ENCODE measurements at places on chromosomes 5 and 9.

DNA sequence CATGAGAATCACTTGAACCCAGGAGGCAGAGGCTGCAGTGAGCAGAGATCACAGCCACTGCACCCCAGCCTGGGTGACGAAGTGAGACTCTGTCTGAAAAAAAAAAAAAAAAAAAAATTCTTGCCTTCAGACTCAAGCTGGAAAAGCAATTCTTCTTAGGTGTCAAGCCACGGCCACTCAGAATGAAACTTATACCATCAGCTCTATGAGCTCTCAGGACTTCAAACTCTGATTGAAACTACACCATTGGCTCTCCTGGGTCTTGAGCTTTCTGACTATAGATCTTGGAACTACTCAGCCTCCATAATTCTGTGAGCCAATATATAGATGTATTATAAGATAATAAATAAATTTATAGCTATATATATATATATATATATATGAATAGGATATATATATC is 12.9 kb upstream of the FGF10 start:
- DNase-seq = no peak

GRCh38 chr5:67149951-67150523 is 46.6 kb downstream of the CD180 start:
- DNase-seq = no peak

- no peak for DNase-seq
These were observed 83.9 kb downstream of the BARX1 start for GRCh38 chr9:93871286-93871685.

- DNase-seq = no peak
These were observed 6.8 kb downstream of the SLC36A1 start for GRCh38 chr5:151454166-151454565.

DNA sequence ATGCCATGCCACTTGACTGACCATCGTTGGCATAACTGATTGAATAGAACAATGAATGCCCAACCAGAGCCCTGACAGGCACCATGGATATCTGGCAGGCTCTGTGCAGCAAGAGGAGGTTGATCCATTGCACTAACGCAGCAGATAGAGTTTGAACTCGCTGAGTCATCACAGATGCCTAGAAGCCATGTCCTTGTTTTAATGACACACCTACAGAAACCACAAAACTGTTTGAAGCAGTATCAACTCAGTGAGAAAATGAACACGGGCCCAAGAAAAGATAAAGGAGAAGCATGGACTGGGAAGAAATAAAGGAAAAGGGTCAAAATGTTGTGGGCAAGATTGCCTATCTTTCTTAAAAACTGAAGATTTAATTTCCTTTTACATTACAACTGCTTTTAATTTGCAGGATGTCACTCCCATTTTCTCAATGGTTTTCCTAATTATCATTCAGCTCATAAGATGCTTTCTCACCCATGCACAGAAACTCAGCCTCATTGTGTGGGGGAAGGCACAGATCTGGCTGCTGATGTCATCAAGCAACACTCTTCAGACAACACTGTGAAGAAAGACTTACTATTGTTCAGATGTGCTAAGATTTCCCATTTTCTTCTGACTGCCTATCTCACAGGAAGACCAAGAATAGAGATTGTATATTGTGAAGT is 129.0 kb downstream of the PIK3R1 start:
- no peak for DNase-seq

GRCh38 chr9:137046088-137046787 is at the start of gene NPDC1:
Gene NPDC1, minus strand, starts transcription at chr9:137046177. Its CDS starts 188 bp downstream, at chr9:137045989.
- DNase-seq = peak; percentile 56

GRCh38 chr9:125646217-125646616 is 60.8 kb downstream of the MAPKAP1 start:
- no peak for DNase-seq

- DNase-seq = no peak
These were observed 164.5 kb downstream of the TMEM38B start for GRCh38 chr9:105858877-105859276.

DNA sequence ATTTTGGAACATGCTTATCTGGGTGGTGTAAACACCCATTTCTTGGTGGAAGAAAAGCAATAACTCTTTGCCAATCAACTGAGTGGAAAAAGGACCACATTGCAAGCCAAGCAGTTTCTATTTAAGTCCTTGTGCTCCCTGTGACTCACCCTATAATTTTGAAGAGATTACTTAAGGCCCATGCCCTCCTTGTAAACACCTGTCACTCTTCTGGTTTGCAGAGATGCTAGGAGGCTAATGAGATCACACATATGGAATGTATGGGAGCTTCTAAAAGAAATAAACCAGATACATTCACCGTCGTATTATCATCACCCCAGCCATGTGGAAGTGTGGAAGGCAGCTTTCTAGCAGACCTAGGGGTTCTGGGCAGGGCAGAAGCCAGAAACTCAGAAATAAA is 337.1 kb downstream of the GADD45G start:
- no peak for DNase-seq

GRCh38 chr5:64680289-64680688 is 10.0 kb upstream of the SHISAL2B start:
- no peak for DNase-seq

DNA sequence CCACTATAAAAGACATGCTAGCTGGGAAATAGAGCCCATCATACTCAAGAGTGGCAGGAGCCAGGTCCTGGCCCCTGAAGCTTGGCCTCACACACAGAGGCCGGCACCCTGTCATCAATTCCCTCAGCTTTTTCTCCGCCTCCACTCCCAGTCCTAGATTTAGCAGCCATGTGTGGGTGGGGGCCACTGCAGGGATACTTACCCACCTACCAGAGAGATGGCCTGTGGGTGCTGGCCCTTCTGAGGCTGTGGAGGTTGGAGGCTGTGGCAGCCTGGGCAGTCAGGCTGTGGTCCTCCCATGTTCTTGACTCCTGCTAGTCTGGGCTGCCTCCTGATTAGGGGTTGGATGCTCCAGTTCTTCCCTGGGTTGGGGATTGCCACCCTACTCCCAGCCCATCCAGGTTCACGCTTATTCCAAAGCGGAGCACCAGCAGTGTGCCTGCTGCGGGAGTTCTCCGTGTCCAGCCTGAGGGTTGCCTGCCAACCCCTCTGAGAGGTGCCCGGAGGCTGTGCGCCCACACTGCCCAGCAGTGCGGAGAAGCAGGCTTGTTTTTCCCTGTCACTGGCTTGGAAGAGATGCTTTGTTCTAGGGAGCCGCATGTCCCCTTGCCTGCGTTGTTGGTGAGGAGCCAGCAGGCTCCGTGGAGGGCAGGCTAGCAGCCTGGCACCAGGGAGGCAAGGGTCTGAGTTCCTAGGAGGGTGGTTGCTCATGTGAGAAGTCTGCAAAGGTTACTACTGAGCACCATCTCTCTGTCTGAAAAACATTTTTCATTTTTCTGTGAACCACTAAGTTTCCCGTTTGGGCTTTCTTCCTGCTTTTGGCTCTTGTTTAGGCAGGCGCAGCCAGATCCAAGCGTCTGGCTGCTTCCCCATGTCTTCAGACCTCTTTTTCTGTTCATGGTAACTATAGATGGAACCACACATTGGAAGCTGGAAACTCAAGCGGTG is 7.5 kb downstream of the SLC22A5 start:
- no peak for DNase-seq

DNA sequence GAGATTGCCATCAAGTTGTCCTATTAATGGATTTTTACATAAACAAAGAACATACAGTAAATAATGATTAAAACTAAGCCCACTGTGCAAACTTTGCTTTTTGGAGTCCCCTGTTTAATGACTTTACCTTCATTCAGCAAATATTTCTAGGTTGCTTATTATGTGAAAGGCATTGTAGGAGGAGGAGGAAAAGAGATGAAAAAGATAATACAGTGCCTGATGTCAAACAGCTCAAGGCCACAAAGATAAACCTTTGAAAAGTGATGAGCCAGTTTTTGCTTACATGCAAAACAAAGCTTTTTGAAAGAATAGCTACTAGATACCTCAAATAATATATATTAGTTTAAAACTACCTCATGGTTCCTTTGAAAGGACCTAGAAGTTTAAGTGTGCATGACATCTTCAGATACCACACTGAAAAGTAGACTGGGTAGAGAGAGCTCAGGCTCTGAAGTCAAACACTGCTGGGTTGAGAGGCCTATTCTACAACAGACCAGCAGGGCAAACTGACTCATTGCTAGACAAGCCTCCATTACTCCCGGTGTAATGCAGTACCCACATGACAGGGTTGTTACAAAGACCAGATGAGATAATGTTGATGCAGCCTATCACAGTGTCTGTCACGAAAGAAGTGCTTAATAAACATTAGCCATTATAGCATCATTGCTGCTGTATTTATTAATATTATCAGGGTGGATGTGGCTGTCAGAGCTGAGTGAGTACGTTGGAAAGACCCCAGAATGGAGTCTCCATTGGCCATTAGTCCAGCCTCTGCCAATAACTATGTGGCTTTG is 11.8 kb downstream of the DEPDC1B start:
- DNase-seq = no peak

DNA sequence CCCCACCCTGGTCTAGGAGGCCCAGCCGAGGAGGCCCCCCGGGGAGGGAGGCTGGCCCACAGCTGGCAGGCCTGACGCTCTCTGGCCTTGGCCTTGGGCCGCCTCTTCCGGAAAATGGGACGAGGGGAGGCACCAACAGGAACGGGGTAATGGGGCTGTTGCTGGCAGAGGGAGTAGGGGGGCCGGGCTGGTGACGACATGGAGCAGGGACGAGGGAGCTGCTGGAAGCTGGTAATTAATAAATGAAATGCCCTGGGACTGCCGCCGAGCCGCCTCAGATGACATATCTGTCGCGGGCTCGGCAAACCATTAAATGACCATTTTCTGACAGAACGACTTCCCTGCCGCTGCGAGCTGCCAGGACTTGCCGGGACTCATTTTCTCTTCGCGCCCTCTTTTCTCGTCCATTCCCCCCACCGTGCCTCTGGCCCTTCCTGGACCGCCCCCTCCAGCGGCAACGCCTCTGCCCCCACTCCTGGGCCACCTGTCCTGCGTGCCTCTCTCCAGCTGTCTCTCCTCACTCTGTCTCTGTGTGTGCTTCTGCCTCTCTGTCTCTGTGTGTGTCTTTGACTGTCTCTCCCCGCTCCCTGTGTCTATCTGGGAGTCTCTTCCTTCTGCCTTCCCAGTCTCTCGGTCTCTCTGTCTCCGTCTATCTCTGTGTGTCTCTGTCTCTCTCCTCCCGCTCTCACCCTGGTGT is 215.7 kb downstream of the PAX5 start:
- no peak for DNase-seq

DNA sequence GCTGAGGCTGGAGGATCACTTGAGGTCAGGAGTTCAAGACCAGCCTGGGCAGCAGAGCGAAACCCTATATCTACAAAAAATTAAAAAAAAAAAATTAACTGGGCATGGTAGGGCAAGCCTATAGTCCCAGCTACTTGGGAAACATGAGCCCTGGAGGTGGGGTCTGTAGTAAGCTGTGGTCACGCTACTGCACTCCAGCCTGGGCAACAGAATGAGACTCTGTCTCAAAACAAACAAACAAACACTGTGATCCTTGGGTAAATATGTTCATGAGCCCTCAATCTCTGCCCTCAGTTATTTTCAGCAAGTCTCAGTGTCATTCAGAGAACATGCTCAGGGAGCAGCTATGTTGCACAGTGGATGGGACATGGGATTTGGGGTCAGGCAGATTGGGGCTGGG is 76.2 kb downstream of the PTTG1 start:
- DNase-seq = no peak

DNA sequence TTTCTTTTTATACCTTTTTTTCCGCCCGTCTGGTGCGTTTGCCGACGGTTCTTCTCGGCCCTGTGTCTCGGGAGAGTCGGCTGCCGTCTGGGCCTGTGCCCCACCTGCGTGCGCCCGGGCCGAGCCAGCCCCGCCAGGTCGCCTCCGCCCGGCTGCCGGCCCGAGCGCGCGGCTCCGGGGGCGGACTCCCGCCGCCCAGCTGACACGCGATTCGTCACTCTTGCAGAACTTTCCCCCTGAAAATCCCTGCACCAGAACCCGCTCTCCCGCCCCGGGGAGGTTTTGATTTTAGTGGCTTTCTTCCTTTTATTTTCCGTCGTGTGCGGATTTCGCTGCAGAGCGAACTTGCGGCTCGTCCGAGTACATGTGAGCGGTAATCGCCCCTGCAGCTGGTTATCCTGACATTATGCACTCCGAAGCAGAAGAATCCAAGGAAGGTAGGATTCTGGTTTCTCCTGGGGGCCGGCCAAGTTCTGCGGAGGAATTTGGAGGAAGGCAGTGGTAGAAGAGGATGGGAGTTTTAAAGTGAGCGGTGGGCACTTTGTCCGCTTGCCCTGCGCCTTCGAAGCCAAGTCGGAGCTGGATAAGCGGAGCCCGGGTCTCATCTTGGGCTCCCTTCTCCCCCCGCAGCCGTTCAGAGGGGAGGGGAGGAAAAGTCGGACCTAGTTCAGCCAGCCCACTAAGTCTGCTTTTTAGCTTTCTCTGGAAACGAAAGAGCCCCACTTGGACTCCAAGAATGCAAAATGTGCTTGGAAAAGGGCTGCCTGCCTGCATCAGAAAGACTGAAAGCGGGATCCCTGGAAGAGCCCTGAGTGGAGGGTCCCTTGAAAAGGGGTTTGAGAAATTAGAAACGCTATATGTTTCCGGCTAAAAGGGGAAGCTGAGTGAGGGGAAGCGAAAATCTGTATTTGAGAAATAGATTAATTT is at the start of gene TNFAIP8:
Gene TNFAIP8, plus strand, starts transcription at position 335 of the 927 bp plus-strand sequence. Its CDS starts 72 bp downstream, at position 407.
- peak; percentile 33 for DNase-seq

DNA sequence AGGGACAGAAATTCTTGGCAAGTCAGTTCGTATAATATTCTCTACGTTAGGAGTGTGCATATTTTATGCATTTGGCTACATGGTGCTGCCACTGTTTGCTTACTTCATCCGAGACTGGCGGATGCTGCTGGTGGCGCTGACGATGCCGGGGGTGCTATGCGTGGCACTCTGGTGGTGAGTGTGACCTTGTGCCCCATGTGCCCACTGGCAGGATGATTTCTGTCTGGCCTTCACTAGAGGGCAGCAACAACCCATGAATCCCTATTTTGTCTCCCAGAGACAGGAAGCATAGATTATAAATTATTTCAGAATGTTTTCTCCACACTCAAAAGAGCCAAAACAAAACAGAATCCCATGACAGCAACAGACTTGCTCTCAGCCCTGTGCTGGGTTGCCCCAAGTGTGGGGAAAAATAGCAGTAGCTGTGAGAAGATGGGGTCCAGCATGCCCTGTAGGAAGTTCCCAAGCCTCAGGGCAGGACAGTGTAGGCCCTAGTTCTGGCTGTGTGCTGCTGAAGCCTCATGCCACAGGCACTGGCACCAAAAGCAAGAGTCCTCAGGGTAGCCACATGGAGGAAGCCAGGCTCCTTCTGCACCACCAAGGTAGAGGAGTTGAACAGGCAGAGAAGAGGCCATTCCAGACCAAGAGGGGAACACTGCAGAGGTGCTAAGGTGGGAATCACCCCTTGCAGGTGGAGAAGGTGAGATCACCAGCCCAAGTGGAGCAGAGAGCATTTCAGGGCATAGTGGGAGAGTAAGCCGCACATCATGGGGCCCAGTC is 16.0 kb downstream of the SLC22A5 start:
- DNase-seq = no peak

- no peak for DNase-seq
These were observed 155.7 kb upstream of the ADAMTS16 start for GRCh38 chr5:4984461-4984860.

GRCh38 chr9:114342755-114343440 is 13.2 kb downstream of the ORM2 start:
- DNase-seq = no peak

- no peak for DNase-seq
These were observed 6.4 kb upstream of the EXOC3 start for GRCh38 chr5:436641-436975.
